Activated CD4-positive, alpha-beta T cell treated with anti-CD3 and anti-CD28 coated beads, Interleukin-2, amount 50 U/mL, for 4 hours (primary cell): ENCODE measurements at places on chromosomes 5 and 9.

GRCh38 chr5:54874337-54875021 is 110.9 kb downstream of the ESM1 start:
- no peak for DNase-seq

- DNase-seq = no peak
Measured at GRCh38 chr5:113503146-113503545, 10.3 kb upstream of the YTHDC2 start.

- no peak for DNase-seq
Measured at GRCh38 chr9:84966876-84967830, 297.6 kb downstream of the NTRK2 start.

DNA sequence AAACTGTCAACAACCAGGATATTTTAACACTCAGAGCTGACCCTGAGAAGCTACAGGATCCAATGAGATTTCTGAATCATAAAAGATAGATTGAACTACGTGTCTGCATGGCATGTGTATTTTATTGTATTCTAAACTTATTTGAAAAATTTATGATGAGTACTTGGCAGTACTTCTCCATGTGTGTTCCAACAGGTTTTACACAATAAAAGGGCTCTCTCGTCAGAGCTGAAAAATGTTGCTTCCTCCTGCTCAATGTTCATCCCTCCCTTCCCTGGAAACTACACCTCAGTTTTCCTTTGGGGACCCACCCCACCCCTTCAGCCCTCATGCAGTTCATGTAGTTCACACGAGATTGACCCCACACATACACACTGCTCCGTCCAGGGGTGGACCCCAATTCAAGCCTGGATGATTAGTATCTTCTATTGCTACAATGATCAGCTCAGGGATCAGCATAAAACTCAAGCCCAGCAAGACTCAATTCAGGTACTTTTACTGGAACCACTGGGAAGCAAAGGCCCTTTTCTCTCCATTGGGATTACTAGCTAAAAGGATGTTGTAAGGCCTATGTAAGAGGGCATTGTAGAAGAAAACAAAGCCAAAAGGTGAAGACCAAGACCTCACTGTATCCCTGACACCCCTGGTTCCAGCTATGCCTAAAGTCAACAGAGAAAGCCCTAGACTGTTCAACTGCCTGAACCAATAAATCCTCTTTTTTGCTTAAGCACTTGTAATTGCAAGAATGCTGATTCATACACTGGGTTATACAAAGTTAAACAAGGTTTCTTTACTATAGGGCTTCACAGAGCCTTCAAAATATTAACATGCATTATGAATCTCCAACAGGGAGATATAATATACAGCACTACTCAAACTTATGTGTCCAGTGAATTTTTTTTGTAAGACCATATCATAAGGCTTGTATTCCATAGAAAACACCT is 112.6 kb downstream of the SAXO1 start:
- no peak for DNase-seq

- no peak for DNase-seq
Measured at GRCh38 chr5:122091936-122092600, 14.0 kb upstream of the LOX start.

DNA sequence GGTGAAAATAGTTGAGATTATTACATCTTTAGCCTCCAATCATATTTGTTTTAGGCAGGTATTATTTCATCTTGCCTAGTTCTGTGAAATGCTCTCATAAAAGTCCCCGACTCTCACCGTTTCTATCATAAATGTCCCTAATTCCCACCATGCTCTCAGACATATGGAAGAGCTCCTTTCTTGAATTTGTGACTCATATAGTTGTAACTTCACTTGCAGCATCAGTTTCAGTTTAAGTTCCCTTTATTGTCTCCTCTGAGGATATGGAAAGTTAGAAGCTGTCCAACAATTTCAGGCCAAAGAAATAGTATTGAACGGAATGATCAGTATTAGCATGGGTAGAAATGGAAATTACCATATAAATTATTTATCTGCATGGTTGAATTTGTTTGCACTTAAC is 187.5 kb upstream of the NR4A3 start:
- DNase-seq = no peak
